ENCODE measurements at places on chromosomes 5 and 9.

DNA sequence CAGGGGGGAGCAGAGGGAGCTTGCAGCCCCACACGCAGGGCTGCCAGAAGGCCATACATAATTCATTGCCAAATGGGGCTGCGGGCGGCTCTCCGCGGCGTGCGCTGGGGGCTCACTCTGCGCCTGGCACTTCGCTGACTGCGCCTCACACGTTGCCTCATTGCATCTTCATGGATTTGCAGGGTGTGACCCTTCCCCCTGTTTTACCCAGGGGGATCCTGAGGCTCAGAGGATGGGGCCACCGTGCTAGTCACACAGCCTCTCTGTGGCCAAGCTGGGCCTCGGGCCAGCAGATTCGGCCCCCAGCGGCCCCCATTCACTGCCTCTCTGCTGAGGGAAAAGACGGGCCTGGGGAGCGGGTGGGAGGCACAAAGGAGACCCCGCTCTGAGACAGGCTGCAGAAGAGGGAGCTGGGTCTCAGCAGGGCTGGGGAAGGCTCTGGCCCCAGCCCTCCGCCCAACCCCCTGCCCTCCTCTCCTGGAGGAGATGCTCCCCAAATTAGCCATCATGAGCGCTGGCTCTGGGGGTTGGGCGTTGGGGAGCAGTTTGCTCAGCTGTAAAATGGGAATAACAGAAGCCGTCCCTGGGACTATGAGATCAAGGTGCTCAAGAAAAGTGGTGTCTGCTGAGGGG lies 115.5 kb downstream of the C9orf50 start:
- DNase-seq = no peak

DNA sequence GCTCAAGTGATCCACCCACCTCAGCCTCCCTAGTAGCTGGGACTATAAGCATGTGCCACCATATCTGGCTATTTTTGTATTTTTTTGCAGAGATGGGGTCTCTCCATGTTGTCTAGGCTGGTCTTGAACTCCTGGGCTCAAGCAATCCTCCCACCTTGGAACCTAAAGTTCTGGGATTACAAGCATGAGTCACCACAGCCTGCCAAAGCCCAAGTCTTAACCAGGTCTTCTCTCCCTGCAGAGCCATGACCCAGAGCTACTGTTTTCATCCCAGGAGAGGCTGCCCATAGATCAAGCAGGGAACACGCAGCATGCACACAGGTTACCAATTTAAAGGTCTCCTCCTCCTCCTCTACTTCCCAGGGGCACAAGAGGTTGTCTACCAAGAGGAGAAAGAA lies 29.7 kb downstream of the PCDHGC5 start:
- DNase-seq = no peak

GRCh38 chr5:72596956-72597355 lies 89.7 kb upstream of the ZNF366 start:
- DNase-seq = peak; percentile 24

DNA sequence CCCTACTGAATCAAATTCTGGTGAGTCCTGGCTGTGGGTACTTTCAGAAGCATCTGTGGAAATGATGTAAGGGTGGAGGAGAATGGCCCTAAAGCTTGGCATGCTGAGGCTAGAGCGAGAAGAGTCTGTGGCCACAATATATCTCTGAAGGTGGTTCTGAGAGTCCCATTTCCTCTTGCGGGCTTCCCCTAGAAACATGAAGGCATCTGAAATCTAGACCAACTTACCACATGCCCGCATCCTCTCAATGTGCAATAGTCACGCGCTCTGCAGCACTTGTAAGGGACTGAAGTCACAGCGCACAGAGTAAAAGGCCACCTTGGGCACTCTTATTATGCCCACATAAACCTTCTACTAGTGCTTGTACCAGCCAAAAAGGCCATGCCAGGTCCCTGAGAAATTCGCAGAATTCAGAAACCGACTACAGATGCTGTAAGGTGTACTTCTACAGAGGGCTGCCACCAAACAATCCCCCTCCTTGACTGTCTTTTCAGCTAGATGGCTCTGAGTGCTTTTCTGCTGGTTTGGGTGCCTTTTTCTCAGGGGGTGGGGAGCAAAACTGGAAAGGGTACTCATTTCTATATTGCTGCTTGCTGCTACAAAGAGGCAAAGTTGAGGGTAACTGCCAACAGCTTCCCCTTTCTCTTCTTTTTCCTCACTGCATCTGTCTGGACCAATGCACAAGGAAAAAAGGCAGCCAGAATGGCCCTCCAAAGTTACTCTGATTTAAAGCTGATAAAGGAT lies 107.3 kb downstream of the ZDHHC21 start:
- DNase-seq = no peak

DNA sequence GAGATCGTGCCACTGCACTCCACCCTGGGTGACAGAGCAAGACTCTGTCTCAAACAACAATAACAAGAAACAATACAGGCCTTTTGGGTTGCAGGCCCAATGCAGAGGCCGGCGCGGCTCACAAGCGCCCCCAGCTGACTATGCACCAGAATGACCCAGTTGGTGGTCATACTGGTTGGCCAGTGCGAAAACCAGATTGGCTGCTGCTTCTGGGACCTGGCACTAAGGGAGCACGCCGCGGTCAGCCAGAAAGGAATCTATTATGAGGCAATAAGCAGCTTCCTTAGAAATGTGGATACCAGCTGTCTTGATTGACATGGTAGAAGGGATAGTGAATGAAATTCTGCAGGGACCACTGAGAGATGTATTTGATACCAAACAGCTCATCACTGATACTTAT lies 35.0 kb downstream of the RANBP17 start:
- no peak for DNase-seq

DNA sequence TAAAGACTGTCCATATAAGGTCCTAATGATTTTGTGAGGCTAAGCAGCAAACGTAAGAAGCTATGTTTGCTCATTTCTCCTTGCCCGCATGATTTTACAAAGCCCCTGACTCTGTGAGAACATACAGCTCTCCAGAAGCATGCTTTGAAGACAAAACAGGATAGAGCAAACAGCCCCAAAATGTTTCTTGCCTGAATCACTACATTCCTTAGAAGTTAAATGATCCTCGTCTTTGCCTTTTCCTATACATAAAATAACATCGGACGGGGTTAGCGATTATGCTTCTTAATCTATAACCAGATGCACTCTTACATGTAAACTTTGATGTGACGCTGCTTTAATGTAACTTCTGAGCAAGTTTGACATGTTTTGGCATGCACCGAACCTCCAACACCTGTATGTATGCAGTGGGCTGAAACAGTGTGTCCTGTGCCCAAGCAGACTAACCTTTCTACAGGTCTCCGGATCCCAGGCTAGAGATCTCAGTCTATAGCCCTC lies 353.7 kb downstream of the CETN3 start:
- no peak for DNase-seq

DNA sequence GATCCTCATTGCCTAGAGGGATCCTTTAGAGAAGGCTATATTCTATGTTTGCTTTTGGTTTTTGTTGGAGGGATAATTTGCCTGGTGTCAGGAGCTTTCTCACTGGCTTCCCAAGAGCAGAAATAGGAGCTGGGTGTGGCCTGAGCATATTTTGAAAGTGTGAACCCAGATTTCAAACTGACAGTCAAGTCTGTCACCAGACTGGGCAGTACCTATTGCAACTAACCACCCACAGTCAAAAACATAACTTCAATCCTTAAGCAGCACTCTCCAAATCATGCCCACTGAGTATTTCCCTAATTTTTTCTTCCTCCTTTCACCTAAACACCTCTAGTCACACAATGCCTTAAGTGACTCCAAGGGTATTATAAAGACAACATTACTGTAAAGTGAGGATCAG lies 278.4 kb downstream of the EBF1 start:
- DNase-seq = no peak

- no peak for DNase-seq
These were observed at the start of gene IL3 for GRCh38 chr5:132060501-132061161. TSS of gene IL3 (plus strand) at chr5:132060655. CDS start at chr5:132060707, 52 bp downstream.

All from epithelial cell of prostate (primary cell).